ENCODE measurements at places on chromosomes 5 and 9. TPM values are rescaled to one million over a fixed set of nuclear protein-coding genes. Genes with fewer than 3 reads are reported as not detected.

GDF9 gene
- 0.75 TPM for total RNA-seq

ZBTB6 gene
- 6.2 TPM for total RNA-seq

RLN2 gene
- total RNA-seq: not detected

SHOC1 gene
- not detected for total RNA-seq

PCDHGA2 gene
- total RNA-seq: 2.6 TPM

STK32A gene
- total RNA-seq: 5.1 TPM

DBN1 gene
- 48.4 TPM for total RNA-seq

NR5A1 gene
- total RNA-seq: not detected

SMIM23 gene
- total RNA-seq: not detected

IL9 gene
- total RNA-seq: not detected

Data from subcutaneous adipose tissue (tissue), 4 donors.